ENCODE measurements at places on chromosomes 1 and 21.

- peak; percentile 84 for DNase-seq
These were observed 16.6 kb upstream of the LEMD1 start for GRCh38 chr1:205438213-205439158.

GRCh38 chr1:93661829-93662474 is 19.7 kb downstream of the BCAR3 start:
- DNase-seq, result no peak

DNA sequence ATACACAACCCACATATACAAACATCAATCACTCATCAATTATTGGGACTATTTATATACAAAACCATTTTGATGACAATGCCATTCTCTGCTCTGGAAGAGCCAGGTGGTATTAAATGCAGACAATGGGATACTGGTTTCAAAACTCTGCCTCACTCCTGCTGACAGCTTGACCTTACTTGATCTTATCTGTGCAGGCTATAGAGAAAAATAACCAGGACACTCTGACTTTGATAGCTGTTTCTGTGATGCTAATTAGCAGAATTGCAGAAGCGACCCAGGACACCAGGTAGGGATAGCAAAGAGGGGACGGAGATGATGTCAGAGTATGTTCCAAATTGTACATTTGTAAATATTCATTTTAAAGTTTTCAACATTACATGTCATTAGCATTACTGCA is 89.5 kb downstream of the OLFM3 start:
- peak; percentile 15 for DNase-seq

DNA sequence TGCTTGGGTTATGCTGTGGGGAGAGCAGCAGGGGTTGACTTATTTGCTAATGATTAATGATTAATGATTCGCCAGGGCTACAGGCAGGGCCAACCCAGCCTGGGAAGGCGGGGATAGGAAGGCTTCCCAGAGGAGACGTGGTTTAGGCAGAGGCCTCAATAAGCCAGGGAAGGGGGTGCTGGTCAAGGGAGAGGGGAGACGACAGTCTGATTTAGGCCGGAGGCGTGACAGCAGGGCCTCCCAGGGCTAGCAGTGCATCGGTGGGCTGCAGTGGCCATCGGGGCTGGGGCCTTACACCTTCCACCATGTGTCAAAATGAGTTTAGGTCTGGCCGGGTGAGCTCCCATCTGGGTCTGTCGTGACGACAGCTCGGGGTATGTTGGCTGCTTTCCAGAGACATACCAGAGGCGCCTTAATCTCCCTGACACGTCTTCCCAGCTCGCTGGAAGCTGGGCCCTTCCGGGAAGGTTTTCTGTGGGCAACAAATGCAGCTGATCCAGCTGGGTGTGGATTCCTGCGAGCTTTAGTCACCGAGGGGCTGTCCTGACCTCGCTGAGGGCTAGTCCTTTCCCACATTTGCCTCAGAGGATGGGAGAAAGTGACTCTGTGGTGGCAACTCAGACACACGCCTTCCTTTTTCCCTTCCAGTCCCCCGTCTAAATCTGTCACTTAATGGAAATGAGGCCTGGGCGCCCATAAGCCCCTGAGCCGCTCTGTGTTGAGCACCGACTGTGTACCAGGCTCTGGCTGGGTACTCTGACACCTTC is 3.7 kb upstream of the SLC1A7 start:
- no peak for DNase-seq

GRCh38 chr1:187092104-187092503 is 263.4 kb downstream of the PLA2G4A start:
- DNase-seq, result no peak

GRCh38 chr1:9858293-9859035 is 34.7 kb upstream of the CLSTN1 start:
- DNase-seq, result no peak

DNA sequence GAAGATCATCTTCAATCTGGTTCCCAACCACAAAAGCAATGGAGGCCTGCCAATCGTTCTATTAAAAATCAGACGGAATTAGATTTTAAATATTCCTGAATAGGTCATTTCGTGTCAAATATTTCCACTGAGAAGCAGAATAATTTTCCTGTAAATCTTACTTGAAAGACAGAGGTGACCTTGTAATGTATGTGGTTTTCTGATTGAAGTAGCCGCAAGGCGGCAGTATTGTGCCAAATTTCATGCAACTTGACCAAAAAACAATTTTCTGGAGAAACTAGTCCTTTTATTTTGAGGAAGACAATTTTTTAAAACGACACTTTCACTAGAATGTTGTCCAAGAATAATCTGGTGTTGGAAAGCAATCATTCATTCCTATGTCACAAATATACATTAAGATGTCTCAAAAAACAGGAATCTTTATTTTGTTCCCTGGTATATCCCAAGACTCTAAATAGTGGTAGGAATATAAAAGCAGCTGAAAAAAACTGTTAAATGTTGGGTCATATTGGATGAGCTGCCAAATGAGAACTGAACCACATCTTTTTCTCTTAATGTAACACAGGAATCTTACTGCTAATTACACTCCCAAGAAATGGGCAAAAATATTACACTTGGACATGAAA is 33.6 kb downstream of the SPAG17 start:
- peak; percentile 28 for DNase-seq

GRCh38 chr1:229507502-229507901 is 639 bp downstream of the NUP133 start:
- DNase-seq, result no peak

DNA sequence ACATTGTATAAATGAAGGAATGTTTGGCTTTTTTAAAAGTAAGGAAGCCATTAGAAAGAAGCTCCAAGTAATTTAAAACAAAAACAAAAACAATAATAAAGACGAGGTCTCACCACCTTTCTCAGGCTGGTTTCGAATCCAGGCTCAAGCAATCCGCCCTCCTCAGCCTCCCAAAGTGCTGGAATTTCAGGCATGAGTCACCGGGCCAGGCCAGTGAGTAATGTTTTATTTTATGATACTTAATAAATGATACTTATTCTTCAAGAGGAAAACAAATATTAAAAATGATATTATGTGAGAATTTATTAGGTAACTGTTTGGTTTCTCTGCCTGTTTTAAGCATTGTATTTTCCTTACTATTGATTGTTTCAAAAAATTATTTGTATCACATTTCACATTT is 201.4 kb upstream of the BRINP3 start:
- no peak for DNase-seq

GRCh38 chr1:112399456-112399855 is 3.4 kb downstream of the CTTNBP2NL start:
- DNase-seq, result no peak

- DNase-seq, result no peak
These were observed 354.9 kb downstream of the BARHL2 start for GRCh38 chr1:90362163-90362562.

- no peak for DNase-seq
These were observed 8.3 kb upstream of the ZBTB40 start for GRCh38 chr1:22443332-22443731.

- no peak for DNase-seq
These were observed 995 bp downstream of the CACYBP start for GRCh38 chr1:175000697-175001187.

- DNase-seq, result no peak
These were observed 1.5 kb upstream of the PROX1 start for GRCh38 chr1:213986020-213986924.

GRCh38 chr1:185439727-185440415 is 122.8 kb upstream of the IVNS1ABP start:
- no peak for DNase-seq

GRCh38 chr1:8835941-8836643 is 18.7 kb upstream of the RERE start:
- no peak for DNase-seq

DNA sequence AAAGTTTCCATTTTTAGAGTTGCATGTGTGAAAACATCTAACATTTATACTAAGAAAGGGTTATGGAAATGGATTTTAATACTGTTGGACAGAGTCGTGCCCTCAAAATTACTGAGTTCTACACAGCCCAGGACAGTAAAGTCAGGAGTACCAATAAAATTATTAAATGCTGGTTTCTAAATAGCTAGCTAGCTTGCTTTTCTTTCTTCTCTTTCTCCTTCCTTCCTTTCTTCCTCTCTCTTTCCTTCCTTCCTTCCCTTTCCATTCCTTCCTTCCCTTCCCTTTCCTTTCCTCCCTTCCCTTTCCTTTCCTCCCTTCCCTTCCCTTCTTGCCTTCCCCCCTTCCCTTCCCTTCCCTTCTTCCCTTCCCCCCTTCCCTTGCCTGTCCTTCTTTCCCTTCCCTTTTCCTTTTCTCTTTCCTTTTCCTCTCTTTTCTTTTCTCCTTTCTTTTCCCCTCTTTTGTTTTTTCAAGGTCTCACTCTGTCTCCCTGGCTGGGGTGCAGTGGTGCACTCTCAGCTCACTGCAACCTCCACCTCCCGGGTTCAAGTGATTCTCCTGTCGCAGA is 33.9 kb downstream of the YTHDF2 start:
- DNase-seq, result no peak

DNA sequence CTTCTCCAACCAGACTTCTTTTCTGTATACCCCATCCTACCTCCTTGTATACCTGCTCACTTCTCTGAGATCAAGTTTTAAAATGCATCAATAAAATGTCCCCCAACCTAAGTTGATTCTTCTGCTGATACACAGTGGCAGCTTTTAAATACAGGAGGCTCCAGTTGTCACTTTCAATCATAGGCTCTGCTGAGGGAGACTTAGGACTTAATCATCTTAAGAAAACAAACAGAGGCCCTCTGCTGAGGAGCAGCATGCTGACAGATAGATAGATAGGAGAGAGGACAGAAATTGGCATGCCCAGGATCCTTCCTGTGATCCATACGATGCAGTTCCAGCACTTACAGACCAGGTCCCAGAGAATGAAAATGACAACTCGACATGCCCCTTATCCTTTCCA is 311.0 kb upstream of the PROX1 start:
- no peak for DNase-seq

- DNase-seq, result no peak
These were observed 1.9 kb upstream of the CAPN2 start for GRCh38 chr1:223710179-223711133.

Data from NCI-H2081 (cell line).